ENCODE measurements at places on chromosomes 13 and 19.

GRCh38 chr13:47901441-47901840, 99.6 kb downstream of the SUCLA2 start:
- no peak for DNase-seq

- DNase-seq = no peak
Observed at GRCh38 chr19:8311461-8312260, 3.5 kb upstream of the CD320 start.

DNA sequence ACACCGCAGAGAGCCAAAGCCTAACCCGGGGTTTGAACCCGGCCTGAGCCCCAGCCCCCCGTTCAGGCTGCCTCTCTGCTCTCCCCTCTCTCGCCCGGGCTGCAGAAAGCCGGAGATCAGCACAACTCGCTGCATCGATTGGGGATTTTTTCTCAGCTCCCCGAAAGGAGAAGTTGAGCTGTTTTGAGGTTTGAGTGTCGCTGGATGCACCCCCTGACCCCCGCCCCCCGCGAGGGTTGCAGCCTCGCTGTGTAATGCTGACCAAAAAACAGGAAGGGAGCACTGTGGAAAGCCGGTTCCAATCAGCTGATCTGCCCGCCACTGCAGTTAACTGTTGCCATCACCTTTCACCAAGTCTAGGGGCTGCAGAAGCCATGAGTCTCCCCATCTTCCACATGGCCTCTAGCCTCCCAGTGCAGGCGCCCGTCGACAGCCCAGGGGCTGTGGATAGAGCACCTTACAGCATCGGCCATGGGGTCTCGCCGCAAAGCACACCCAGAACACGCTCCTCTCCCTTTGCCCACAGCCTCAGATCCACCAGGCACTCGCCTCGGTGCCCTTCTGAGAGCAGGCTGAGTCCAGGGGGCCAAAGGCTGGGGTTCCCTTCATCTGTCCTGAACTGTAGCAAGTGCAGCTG, 34.5 kb downstream of the MYO9B start:
- DNase-seq = no peak

- DNase-seq = no peak
Observed at GRCh38 chr13:90884066-90884465, 463.4 kb upstream of the MIR17HG start.

- DNase-seq = no peak
Observed at GRCh38 chr19:34556488-34556887, 74.9 kb downstream of the WTIP start.

- DNase-seq = no peak
Observed at GRCh38 chr13:60282186-60282585, 114.8 kb upstream of the TDRD3 start.

- DNase-seq = no peak
Observed at GRCh38 chr13:78689011-78689410, 30.1 kb upstream of the OBI1 start.

DNA sequence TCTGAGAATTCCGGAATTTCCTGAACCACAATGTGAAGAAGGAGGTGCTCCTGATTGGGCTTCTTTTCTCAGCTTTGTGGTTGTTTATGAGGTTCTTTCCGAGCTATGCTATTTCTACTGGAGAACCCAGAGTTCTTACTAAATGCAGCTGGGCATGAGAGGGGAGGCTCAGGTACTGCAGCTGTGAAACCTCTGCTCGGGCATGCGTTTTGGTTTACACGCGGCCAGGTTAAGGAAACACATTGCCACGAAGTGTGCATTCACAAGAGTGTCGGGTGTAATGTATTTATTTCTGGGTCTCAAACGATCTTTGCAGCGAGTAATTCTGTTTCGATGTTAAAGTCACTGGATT, 661 bp upstream of the MIR17HG start:
- no peak for DNase-seq

DNA sequence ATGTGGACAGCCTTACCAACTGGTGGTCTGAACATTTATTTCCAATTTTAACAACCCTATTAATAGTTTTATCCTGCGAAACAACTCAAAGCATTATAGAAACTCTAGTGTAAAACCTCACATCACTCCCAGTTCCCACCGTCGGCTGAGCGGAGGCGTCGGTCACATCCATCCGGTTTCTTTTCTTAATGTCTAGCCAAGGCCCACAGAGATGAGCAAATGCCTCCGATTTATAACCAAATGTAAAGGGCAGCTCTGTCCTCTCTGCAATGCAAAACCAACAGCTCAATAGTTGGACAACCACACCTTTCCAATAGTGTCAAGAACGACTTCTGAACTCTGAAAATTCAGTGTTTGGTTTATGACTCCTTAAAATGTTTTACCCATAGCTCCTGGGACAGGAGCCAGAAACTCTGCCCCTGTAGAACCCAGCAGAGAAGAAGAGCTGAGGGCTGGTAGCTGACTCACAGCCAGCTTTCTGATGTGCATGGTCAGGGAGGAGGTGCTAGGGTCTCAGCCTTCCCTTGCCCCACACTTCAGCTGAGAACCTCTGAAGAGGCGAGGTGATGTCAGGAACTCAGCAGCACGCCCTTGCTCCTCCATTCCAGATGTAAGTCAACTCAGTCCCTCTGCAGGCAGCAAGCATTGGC, 90.2 kb upstream of the UQCRFS1 start:
- no peak for DNase-seq

DNA sequence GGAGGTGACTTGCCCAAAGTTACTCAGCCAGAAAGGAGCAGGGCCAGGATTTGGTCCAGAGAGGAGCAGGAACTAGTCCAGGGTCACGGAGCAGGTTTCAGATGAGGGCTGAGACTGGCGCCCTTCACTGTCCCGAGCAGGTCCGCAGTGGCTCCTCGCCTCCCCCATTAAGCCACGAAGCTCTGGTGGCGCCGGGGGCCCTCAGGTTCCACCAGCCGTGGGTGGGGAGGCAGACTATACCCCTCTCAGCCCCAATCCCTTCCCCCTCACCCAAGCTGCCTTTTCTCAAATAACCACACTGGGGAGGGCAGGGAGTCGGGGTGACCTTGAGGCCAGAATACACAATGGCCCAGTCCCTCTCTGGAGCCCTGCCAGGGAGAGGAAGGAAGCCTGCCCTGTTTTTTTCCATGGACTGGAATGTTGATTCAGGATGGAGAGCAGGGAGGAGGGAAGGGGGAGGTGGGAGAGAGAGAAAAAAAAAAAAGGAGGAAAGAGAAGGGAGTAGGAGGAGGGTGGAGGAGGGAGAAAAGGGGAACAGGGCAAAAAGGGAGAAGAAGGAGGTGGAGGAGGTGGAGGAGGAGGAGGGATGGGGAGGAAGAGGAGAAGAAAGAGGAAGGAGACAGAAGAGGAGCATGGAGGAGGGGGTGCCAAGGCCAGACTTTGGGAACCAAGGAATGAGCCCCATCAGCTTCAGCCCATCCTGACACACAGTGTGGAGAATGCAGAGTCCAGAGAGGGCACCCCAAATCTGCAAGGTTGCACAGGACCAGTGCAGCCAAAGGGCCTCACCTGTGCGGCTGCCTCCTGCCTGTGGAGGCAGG, 19.7 kb downstream of the CEACAM16 start:
- DNase-seq = no peak

DNA sequence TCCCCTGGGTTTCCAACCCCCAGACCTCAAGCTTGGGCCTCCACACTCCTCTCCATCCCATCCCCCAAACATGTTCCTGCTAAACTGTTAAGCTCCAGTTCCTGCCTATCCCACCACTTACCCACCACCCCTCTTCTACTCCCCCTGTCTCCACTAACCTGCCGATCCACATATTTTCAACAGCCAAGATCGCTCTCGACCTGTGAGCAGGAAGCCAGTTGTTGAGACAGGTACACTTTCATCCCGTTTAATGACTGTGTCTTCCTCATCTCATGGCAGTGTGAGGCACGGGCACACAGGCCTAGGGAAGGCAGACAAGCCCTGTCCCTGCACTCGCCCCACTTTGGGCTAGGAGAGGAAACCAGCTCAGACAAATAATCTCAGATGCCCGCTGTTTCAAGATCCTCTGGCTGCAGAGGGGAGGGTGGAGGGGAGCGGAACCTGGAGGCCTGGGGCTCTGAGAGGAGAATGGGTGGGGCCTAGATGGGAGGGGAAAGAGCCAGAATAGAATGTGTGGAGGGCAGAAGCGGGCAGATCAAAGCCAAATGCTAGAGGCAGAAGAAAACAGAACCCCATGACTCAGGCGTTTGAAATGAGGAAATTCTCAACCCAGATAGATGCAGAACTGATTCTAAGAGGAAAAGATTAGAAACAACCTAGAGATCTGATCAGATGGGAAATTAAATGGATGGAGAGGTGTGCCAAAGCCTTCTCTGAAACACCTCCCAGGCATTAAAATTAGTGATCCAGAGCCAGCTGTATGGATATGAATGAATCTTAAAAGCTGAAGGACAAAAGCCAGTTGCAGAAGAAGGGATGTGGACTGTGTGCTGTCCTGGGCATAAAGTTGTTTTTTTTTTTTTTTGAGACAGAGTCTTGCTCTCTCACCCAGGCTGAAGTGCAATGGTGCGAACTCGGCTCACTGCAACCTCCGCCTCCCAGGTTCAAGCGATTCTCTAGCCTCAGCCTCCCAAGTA, 16.9 kb upstream of the CYP2S1 start:
- DNase-seq = no peak

DNA sequence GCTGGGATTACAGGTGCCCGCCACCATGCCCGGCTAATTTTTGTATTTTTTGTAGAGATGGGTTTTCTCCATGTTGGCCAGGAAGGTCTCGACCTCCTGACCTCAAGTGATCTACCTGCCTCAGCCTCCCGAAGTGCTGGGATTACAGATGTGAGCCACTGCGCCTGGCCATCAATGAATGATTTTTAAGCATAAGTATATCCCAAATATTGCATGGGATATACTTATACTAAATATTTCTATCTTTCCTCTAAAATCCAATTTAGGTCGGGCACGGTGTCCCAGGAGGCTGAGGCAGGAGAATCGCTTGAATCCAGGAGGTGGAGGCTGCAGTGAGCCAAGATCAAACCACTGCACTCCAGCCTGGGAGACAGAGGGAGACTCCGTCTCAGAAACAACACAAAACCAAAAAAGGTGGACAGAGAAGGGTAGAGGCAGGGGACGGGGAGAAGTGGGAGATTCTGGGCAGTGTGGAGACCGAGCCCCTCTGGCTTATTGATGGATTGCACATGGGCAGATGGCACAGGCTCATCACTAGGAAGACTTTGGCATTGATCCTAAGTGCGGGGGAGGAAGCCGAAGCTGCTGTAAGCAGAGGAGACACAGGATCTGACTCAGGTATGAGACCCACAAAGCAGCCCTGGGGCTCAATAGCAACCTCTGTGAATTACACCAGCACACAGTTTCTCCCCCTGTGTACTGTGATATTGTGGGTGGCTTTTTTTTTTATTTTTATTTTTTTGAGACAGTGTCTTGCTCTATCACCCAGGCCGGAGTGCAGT, 13.5 kb downstream of the ARRDC5 start:
- no peak for DNase-seq

DNA sequence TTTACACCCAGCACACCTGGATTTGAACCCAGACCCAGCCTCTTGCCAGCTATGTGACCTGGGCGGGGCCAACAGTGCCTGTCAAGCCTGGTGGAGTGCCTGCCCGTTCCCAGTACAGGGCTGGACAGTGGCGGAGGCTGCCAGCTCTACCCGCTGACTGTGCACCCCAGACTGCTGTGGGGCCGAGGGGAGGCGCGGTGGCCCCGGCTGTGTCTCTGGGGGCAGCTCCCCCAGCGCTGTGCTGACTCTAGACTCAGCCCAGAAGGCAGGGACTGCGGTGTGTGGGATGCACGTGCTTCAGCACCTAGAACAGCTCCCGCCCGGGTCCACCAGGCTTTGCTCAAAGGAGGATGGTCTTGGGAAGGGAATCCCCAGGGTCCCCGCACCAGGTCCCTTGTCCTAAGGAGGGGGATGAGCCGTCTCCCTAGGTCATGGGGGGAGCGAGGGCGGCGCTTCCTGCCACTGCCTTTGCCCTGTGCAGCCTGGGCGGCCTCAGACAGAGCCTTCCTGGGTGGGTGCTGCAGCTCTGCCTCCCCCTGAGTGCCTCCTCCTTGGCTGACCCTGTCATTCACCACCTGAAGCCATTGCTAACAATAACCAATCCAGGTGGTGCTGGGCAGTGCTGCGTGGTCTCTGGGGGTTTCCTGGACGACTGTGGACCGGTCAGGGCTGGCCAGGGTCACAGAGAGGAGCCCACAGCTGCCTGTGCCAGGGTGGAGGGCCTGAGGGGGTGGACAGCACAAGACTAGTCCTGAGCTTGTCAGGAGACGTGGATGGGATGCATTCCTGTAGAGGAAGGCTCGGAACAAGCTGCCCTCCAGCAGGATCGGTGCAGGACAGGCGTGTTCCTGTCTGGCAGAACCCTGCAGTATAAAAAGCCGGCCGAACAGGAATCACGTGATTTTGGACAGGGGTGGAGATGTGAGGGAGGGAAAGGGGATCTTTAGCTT, 18.6 kb downstream of the TMEM255B start:
- no peak for DNase-seq

- DNase-seq = no peak
Observed at GRCh38 chr19:40465025-40465556, 454 bp downstream of the BLVRB start.

- DNase-seq = no peak
Observed at GRCh38 chr13:88074794-88075510, 403.8 kb downstream of the SLITRK5 start.

DNA sequence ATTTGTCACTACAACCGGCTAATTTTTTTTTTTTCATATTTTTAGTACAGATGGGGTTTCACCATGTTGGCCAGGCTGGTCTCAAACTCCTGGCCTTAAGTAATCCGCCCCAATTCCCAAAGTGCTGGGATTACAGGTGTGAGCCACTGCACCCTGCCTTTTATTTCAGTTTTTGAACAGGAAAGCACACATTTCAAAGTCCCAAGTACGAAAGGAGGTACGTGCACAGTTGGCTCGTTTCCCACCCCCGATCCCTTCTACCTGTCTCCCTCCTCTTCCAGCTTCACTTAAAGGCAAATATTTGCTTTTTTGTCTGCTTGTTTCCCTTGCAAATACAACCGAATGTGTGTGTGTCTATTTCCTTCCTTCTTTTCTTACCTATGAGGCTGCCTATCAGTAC, 30.5 kb downstream of the ZIC5 start:
- no peak for DNase-seq

DNA sequence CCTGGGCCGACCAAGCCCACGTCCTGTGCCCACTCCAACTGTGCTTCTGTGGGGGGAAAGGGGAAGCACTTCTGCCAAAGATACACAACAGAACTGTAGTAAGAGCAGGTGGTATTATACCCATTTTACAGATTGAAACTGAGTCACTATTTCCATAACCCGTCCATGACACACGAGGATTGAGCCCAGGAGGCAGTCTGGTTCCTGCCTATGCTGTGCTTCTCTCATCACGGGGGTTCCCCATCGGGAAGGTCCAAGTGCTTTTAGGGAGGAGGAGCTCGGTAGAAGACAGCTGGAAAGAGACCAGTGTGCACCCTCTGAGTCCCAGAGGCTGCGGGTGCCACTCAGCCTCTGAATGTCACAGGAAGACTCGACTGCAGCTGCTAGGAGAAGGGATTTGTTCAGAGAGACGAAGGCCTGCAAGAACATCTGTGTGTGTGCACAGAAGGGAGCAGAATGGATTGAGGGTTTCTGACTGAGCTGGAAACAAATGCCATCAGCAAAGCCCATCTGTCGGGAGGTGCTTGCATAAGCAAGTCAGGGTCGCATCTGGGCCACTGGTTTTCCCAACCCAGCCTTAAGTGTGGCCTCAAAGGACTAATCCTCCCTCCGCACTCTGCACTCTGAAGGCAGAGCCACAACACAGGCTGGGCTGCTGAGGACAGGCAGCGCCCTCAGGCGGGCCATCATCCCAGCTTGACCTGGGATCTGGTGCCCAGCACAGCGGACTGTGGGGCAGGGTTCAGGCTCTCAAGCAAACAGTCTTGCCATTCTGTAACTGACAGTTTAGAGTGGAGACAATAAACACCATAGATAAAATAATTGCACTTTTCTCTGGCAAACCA, 150.0 kb downstream of the DPF1 start:
- DNase-seq = no peak

Data from brain pericyte (primary cell).